ENCODE measurements at places on chromosomes 16 and 17.

DNA sequence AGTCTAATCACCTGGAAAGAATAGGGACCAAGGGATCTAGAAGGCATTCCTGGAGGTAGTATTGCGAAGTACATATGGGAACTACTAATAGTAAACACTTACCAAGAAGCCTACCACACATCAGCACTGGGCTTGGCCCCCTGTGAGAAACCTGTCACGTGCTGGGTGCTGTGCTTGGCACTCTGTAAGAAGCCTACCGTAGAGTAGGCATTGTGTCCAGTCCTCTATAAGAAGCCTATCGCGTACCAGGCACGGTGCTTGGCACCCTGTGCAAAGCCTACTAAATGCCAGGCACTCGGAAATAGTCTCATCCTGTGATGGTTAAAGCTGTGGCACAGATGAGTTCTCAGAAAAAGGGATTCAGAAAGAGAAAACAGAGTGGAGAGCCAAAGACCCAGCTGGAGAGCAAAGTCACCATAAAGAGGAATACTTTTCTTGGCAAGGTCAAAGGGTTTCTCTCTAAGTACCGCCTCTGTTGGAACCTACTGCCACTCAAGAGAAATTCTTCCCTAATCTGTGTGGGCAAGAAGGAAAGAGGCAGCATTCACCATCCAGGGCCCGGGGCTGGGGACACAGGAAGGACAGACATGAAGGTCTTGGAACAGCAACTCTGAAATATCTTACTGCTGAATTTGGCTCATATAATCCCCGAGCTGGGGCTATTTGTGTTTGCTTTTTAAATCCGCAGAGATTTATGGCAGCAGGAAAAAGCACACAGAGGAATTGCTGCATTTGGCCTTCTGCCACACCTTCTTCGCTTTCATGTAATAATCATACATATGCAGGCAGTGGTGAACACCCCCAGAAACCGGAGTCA lies 81.8 kb downstream of the VAT1L start:
- no peak for DNase-seq

DNA sequence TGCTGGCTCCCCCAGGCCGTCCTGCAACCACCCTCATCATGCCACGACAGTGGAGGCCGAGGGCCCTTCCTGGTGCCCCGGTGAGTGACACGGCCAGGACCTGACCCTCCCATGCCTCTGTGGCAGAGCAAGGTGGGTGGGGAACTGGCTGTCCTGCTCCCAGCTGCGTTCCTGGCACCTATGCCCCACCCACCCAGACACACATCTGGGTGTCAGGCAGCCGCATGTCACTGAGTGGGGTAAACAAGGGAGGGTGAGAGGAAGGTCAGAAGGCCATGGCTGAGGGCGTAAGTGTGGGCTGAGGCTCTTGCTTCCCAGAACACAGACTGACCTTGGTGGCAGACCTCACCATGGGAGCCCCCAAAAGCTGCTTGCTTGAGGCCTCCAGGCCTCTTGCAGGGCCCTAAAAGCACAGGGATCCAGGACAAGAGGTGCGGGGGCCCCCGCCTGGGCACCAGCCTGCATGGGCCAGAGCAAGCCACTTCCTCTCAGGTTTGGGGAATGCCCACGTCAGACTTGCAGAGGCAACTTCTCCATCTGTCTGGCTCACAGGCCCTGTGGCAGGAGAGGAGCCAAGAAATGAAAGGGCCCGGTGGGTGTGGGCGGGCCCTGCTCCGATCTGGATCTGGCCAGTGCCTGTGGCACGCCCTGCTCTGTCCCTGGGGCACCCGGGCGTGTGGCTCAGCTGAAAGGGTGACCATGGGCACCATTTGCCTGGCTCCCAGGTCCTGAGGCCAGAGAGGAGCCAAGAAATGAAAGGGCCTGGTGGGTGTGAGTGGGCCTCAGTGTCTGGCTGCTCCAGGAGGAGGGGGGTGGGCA lies 3.9 kb upstream of the CCDC57 start:
- no peak for DNase-seq

DNA sequence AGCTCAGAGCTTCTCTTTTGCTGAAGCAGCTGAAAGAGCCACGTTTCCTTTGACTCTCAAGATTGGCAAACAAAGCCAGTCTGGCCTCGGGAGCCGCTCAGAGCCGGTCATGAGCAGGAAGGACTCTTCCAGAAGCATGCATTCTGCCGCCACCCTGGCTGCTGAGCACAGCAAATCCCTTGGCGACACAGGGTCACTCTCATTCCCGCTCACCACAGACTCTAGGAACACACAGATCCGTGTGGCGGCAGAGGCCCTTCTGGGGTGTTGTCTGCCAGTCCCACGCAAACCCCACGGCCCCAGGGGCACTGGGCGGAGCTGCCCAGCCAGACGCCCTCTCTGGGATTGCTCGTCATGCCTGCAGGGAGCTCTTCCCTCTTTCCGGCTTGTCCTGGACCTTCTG lies 157.0 kb downstream of the C16orf95 start:
- no peak for DNase-seq

GRCh38 chr16:70437017-70437581 lies 1.8 kb downstream of the ST3GAL2 start:
- no peak for DNase-seq

GRCh38 chr17:16491131-16491702 lies 776 bp downstream of the LRRC75A start:
- DNase-seq: no peak

DNA sequence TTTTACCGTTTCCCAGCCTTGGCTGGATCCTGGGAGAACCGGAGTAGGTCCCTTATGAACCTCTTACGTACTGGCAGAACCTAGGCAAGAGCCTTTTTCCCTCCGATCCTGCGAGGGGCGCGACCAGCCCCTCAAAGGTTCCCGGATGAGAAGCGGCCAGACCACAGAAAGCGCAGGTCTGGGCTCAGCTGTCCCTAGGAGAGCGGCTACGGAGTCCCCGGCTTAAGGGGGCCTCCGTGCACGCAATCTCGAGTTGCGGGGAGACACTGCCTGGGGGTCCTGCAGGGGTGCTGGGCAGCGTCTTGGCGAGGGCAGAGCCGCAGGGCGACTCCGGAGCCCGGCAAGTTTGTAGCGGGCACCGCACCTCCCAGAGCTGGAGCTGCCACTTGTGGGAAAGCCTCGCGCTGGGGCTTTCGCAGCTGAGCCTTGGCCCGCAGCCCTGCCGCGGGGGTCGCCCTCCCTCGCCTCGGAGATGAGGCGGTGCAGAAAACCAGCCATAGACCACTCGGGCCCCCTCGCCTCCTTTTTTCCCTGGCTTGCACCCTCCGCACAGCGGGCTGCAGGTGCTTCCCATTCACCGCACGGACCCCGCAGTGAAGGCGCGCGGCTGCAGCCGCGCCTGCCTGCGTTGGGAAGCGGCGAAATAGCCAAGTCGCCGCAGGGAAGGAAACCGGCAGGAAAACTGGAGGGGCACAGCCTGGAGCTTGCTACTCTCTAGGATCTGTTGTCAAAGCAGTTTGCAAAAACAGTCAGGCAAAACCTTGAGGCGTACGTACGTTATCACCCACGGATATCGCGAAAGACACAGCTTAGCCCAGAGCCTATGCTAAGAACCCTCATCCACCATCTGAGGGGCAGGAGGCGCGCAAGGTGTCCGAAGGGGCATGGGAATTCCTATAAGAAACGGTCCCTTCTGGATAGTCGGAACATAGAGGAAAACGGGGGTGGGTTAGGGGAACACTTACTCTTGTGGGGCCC lies 834 bp downstream of the CDH8 start:
- no peak for DNase-seq

DNA sequence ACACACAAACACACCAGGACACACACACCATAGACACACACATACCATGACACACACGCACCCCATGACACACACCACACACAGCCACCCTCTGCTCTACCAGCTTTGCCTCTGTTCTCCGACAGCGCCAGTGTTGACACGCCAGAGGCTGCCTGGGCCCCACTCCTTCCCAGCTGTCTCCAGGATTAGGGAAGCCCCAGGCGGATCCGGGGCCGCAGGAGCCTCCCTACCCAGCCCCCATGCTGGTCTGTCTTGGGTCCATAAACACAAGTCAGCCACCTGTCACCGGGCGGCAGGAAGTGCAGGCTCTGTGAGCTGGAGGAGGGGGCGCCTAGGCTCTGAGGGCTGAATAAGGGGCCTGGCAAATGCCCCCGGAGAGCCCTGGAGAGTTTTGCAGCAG lies 10.5 kb downstream of the TBC1D16 start:
- peak; percentile 83 for DNase-seq

- DNase-seq: no peak
These were observed 67.4 kb downstream of the CDRT15 start for GRCh38 chr17:14169287-14169686.

GRCh38 chr17:16342979-16343378 lies 10.3 kb downstream of the CENPV start:
- DNase-seq: peak; percentile 71

DNA sequence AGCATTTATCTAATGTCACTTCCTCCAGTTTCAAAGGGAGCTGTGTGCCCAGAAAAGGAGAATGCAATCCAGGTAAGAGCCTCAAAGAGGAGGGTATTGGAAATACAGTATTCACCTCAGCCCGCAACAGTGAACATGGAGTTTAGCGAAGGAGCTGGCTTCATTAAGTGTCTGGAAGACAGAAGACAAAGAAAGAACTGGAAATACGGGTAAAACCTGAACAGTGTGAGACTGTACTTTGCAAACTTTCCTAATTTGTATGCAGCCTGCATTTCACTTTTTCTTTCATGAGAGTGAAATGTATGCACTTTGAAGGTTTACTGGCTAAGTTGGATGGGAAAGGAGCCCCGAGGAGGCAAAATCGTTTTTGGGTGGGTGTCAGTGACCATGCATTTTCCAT lies 478.4 kb downstream of the HS3ST3B1 start:
- no peak for DNase-seq

GRCh38 chr17:76915840-76916510 lies 47.8 kb downstream of the MGAT5B start:
- no peak for DNase-seq

DNA sequence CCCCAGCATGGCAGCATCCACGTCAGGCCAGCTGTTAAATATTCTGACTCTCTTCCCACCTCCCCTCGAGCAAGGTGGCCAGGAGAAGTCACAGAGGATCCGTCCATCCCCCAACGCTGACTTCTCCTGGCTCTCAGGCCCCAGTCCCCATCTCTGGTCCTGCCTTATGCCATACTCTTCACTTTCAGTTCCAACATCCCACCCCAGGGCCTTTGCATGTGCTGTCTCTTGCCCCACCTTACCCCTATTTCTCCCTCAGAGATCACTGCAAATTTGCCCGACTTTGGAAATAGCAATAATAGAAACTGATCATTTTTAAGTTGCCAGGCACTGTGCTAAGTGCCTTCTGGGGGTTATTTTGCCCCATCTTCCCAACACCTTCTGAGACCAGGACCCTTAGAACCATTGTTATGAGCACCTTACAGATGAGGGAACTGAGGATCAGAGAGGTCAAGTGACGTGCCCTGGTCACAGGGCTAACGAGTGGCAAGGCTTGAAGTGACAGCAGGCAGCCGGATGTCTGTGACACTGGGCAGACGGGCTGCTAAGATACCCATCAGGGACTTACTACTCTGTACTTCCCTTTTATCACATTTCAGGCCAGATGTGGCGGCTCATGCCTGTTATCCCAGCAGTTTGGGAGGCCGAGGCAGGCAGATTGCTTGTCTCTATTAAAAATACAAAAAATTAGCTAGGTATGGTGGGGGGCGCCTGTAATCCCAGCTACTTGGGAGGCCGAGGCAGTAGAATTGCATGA lies 17.7 kb downstream of the HID1 start:
- DNase-seq: no peak

DNA sequence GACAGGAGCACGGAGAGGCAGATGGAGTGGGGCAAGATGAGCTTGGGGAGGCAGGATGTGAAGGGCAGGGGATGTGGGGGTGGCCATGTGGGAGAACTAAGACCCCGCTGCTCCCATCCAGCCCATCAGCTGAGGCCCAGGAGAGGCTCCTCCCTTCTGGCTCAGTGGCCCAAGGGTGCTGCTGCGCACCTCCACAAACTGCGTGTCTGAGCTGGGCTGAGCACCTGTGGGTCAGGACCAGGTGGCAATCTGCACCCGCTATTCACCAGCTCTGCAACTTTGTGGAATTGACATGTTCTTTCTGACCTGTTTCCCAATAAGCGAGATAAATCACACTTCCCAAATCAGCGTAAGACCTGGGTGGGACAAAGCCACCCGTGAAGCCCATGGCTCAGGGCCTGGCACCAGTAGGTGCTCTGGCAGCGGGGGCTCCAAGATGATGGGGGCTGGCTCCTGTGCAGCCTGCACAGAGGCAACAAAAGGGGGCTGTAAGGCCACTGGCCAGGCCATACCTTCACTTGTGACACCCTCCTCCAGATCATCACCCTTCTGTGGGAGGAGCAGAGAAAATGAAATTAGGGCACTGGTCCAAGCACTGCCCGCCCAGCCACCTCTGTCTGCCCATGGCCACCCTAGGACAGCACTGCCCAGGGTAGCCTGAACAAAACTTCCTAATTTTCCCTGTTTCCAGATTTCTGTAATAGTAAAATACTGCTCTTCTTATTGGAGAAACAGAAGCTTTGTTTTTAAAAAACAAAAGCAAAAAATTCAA lies 11.7 kb upstream of the SREBF1 start:
- no peak for DNase-seq

DNA sequence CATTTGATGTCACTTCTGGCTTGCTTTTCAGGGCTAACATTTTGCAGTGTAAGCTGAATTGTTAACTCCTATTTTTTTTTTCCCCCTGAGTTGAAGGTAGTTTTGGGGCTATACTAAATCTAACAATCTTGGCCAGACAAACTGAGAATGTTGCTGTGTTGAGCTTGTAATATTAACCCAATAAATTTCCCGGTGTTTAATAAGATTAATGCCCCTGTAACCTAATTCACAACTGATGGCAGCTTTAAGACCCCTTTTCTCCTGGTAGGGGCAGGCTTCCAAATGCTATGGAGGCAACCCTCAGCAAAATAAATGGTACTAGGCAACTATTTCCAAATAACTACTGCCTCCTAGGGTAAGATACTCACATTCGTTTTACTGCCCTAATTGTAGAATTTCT lies 549.6 kb upstream of the KIF2B start:
- DNase-seq: no peak

DNA sequence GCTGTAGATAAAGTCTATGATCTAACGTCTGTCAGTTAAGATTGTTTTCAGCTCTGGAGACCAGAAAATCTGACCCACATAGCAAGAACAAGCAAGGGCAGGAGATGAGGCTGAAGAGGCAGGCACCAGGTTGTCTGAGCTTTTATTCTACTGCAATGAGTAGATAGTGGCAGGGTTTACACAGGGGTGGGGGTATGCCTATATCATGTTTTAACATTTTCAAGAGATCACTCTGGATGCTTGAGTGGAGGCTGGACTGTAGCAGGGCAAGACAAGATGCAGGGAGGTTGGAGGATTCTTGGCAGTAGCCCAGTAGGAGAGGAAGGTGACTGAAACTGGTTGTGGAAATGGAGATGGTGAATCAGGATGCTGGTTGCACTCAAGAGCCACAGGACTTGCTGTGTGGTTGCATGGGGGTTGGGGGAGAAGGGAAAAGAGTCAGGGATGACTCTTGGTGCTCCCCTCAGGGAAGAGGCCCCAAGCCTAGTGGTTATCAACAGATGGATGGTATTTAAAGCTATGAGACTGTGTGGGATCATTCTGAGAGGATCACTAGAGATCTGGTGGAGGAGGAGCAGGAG lies 143.1 kb upstream of the KCNJ18 start:
- no peak for DNase-seq

GRCh38 chr17:72299100-72299499 lies 178.3 kb downstream of the SOX9 start:
- DNase-seq: no peak

All from NCI-H1694 (cell line).